Uterus (tissue), 4 donors: ENCODE measurements at places on chromosomes 5 and 9. TPM values are rescaled to one million over a fixed set of nuclear protein-coding genes. Genes with fewer than 3 reads are reported as not detected.

SLC6A7 gene
- not detected for total RNA-seq

COL15A1 gene
- total RNA-seq: 20.3 TPM

DNA sequence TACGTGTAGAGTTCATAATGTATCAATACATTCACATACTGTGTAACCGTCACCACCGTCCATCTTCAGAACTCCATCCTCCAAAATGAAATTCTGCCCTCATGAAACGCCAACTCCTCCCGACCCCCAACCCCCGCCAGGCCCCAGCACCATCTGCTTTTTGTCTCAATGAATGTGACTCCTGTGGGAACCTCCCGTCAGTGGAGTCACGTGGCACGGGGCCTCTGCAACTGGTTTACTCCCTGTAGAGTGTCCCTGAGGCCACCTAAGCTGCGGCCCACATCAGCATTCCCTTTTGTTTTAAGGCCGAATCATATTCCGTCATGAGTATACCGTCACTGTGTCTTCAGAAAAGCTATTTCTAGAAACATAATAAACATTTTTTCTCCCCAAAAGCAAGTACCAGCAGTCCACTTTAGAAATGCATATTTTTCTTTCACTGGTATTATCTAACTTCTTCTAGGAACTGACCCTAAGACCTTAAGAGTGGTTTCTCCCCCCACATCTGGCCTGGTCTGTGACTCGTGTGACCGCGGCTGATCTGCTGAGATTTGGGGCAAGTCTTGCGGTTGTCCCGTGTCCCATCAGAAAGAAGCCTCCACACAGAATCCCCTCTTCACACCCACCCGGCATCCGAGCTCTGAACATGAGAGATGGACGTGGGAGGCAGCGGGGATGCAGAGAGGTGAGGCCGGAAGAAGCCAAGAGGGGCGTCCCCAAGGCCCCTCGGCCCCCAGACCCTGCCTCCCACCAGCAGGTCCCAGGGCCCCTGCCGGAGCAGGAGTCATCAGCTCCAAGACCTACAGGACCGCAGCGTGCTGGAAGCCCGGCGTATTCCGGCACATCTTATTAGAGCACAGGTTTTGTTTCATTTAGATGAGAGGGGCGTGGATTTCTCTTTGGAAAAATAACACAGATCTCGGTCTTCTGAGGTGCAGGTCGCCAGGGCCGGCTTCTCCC lies 38.3 kb downstream of the SLC6A3 start:
- no peaks in the 10 kb centered on the region for H3K4me1 ChIP-seq
- no peak overlapping the region for H3K4me3 ChIP-seq
- no peak for DNase-seq
- no peaks in the 10 kb centered on the region for H3K36me3 ChIP-seq

- no peaks in the 10 kb centered on the region for H3K36me3 ChIP-seq
- H3K4me3 ChIP-seq: no peak overlapping the region
- no peak overlapping the region for H3K27ac ChIP-seq
- no peaks in the 10 kb centered on the region for H3K27me3 ChIP-seq
- no peak for DNase-seq
Observed at GRCh38 chr9:122095010-122095767, 2.1 kb upstream of the TTLL11 start.

DNA sequence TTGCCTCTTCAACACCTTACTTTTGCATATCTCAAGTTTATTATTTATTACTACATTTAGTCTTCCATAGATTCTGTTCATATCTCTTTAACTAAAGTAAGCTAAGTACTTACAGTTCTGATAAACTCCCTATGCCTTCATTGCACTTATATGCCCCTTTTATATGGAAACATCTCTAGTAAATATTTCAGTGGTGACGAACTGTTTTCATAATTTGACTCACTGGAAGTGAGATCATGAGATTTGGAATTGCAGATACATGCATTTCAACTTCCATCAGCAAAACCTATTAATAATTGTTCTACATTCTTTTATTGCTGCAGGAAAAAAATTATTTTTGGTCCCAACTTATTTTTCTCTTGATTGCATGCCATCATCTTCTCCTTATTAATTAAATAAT lies 263.5 kb downstream of the CD180 start:
- no peaks in the 10 kb centered on the region for H3K27me3 ChIP-seq
- H3K4me3 ChIP-seq: no peak overlapping the region
- no peaks in the 10 kb centered on the region for H3K36me3 ChIP-seq
